NCI-H2029 (cell line): ENCODE measurements at places on chromosomes 2 and 18.

DNA sequence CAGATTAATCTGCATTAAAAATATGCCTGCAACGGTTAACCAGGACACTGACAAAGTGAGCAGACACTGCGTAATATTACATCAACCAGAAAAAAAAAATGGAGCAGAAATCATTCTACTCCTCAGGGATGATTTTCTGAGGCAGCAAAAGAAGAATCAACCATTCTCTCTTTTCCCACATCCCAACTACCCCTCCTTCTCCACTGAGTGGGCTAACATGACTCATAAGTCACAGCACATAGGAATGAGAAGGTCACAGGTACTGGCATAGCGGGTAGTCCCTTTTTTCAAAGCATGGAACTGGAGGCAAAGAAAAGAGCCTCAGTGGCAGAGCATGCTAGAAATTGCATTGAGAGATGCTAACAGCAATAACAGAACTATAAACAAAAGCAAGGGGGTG is 54.3 kb upstream of the TSPYL6 start:
- DNase-seq = no peak

DNA sequence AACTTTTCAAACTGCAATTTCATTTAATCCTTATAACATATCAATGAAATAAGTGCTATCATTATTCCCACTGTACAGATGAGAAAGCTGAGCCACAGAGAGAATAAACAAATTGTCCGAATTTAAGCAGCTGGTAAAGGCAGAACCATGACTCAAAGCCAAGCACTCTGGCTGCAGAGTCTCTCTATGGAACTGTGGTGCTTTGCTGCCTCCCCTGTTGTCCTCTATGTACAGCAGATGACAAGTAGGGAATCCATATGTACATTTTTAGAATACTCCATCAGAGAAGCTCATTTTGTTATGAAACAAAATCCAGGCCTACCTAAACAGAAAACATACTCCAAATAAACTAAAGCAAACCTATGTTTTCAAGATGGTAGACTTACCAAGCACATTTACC is 45.1 kb downstream of the FARSB start:
- DNase-seq = no peak

DNA sequence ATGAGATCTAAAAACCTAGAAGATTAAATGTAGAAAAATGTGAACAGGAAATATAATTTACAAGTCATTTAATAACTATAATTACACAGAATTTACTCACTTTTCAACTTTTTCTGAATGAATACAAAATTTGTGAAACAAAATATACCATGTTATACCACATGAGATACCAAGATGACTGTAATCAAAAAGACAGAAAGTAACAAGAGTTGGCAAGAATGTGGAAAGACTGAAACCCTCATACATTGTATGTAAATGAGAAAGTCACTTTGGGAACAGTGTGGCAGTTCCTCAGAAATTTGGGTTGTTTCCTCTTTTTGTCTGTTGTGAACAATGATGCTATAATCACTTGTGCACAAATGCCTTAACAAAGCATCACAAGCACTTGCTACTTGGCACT is 145.4 kb upstream of the ZNF804A start:
- no peak for DNase-seq

DNA sequence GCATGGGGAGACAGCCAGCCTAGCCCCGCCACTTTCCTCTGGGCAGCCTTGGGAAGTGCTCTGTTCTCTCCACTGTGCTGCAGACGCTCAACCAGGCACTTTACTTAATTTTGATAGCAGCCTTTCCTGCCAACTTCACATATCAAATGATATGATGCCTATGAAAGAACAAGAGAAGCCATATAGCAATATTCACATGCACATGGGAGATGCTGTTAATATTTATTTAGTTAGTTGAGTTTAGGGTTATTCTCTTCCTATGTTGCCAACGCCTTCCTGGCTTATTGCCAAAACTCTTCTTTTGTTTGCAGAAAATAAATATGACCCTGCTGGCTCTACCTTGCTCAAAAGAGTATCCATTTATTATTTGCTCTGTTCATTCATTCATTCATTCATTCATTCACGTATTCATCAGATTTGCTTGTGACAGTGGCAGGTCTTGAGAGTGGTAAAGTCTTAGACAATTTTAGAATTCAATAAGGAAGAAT is 99.3 kb downstream of the GATA6 start:
- DNase-seq = no peak

DNA sequence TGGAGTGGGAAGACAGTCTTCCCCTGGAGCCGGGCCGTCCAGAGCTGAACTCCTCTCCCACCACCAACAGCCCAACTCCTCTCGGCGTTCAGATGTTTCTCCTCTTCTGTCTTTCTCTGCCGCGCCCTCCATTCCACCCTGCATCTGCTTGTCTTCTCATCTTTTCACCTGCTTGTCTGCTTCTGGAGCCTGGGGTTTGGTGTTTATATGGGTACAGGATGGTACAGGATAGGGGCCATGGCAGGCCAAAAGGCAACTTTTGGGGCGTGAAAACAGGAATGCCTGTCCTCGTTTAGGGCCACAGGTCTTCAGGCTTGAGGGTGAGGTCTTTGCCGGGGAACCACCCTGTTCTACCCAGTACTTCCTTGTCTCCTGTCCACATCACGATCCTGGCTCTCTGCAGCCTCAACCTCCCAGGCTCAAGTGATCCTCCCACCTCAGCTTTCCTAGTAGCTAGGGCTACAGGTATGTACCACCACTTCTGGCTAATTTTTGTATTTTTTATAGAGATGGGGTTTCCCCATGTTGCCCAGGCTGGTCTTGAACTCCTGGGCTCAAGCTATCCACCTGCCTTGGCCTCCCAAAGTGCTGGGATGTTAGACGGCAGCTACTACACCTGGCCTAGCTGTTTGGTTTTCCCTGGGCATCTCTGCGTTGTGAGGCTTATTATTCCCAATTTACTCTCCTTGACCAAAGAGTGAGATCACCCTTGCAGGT is 60.8 kb upstream of the REL start:
- no peak for DNase-seq

GRCh38 chr2:109318150-109318948 is 189.3 kb downstream of the SH3RF3 start:
- DNase-seq = no peak

DNA sequence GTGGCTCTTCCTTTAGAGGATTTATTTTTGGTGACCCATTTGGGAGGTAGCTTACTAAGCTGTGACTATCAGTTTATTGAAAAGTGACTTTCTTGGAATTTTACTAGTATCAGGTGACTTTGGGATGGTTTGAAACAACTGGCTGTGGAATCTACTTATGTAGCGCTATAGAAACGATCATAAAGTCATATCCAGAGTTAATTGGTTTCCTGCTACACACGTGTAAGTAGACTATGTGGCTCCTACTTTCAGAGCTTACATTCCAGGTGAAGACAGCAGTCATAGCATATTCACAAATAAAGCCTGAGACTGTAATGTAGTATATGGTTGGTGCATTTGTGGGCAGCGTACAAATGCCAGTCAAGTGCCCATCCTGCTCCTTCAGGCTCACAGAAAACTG is 308.9 kb downstream of the ZNF521 start:
- DNase-seq = no peak

GRCh38 chr2:554444-554843 is 122.8 kb downstream of the TMEM18 start:
- DNase-seq = no peak

GRCh38 chr18:77919923-77920322 is 670.3 kb downstream of the GALR1 start:
- no peak for DNase-seq

DNA sequence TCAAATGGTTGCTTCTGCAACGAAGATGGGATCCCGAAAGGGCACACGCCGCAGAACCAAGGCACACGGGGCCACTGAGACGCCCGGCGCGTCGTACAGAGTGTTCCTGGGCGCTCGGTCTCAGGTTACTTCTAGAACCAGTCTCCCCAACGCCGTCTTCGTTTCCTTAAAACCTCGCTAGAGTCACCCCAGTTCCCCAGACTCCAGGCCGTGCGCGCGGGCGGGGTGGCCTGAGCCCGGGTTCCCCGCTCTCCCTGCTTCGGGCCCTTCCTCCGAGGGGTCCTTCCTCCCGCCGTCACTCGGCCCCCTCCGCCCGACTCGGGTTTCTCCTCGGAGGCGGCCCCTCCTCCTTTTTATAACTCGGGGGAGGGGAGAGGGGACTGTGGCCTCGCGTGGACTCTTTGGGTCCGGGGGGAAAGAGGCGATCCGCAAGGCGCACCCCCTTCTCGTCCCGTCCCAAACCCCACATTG is 774 bp upstream of the FZD7 start:
- no peak for DNase-seq

DNA sequence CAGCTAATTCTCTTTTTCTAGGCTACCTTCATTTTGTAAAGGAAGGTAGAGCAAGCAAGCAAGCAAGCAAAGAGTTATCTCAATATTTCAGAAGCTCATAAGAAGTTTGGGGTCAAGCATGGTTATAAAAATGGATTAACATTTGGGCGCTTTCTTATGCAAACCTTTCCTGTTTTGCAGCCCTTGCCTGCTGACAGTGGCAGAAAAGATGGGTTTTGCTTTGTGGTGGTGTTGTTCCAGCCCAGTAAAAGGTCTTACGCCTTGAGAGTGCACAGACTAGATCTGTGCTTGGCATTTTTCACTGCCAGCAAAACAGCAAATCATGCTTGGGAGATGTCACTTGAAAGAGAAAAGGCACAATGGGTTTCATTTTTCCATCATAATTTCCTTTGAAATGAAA is 1320.6 kb upstream of the CELF4 start:
- no peak for DNase-seq

- no peak for DNase-seq
Measured at GRCh38 chr2:9781252-9781651, 62.0 kb upstream of the TAF1B start.

GRCh38 chr18:80191264-80191663 is 56.0 kb downstream of the PARD6G start:
- no peak for DNase-seq

DNA sequence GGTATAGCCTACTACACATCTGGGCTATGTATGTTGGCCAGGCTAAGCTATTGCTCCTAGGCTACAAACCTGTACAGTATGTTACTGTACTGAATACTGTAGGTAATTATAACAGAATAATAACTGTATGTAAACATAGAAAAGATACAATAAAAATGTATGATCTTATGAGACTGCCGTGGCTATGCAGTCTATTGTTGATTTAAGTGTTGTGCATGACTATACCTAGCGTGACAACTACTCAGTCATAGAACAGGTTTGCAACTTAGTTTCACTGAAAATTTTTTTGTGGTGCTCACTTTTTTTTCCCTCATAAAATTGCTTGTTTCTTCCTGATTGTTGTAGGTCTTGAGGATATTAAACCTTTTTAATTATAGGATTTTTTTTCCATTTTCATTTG is 25.9 kb downstream of the KCMF1 start:
- DNase-seq = no peak

DNA sequence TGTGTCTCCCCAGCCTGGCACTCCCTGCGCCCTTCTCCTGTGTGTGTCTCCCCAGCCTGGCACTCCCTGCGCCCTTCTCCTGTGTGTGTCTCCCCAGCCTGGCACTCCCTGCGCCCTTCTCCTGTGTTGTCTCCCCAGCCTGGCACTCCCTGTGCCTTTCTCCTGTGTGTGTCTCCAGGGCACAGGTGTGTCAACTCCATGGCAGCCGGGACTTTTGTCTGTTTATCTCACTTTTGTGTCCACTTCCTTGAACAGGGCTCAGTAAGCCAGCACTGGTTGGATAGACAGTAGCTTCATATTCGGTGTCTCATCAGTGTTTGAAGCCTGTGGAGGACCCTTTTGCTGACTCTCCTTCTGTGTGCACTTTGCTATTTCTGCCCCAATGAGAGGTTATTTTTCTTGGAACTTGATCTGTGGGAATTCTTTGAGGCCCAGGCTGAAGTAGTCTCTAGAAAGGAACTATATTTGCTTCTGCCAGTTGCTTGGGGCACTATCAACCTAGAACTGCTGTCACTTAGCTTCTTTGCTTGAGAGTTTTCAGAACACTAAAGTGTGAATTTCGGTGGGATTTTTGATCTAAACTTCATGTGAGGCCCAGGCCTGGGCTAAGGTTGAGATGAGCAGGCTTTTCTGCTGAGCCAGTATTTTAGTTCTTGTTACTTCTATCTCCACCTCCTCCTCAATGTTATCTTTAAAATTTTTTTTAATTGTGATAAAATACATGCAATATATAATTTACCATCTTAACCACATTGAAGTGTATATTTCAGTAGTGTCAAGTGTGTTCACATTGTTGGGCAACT is 8.3 kb upstream of the ASB1 start:
- DNase-seq = no peak

DNA sequence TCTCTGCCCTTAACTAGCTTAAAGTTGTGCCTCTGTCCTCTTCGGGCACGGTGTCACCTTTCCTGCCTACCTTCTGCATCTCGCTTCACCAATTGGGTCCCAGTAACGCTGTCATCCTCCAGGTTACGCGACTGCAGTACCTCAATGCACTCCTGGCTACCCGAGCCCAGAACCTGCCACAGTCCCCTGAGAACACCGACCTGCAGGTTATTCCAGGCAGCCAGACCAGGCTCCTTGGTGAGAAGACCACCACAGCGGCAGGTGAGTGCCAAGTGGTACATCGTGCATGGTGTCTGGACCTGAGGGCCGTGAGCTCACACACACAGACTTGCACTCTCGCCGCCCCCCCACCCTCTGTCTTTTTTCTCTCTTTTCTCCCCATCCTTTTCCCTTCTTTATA is 12.8 kb downstream of the CNNM3 start:
- no peak for DNase-seq

DNA sequence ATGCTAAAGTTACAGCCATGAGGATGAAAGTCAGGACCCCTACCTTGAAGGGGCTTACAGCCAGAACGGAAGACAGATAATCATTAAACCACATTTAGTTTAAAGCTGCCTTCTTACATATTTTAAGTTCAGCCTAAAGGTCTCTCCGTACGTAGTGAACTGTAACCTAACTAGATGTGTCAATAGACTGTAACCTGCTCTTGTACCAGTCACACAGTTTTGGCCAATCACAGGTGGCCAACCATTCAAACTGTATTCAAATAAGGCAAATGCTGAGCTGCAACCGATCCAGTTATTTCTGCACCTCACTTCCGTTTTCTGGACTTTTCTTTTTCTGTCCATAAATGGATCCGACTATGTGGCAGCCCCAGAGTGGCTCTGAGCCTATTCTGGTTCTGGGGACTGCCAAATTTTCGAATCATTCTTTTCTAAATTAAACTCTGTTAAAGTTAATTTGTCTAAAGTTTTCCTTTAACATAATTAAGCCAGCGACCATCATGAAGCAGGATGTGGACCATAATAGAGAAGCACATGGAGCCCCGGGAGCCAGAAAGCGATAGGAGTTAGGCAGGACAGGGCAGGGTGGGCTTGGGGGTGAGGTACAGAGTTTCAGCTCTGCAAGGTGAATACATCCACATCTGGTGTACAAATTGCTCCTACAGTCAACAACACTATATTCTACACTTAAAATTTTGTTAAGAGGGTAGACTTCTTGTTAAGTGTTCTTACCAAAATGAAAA is 48.4 kb upstream of the YPEL5 start:
- DNase-seq = no peak

GRCh38 chr2:176149481-176149938 is 1.8 kb upstream of the HOXD4 start:
- DNase-seq = no peak
